Stimulated activated CD4-positive, alpha-beta T cell treated with anti-CD3 and anti-CD28 coated beads, TNF-alpha, amount 100 ng/mL, for 1 hour (primary cell): ENCODE measurements at places on chromosomes 2 and 18.

DNA sequence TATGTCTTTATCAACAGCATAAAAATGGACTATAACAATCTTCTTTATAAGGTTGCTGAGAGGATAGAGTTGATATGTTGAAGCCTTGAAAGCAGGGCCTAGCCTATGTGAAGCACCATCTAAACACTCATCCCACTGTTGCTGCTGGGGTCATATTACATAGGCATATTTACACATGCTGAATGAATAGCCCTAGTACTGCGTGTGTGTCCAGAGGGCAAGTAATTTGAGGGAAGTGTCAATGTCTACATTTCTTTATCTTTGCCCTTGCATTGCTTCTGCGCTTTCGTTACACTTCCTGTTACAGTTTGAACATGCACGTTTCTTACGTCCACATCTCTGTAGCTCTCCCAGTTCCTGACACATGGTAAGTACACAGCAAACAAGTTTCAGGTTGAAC is 280.3 kb upstream of the ATP5MC3 start:
- DNase-seq, result no peak

DNA sequence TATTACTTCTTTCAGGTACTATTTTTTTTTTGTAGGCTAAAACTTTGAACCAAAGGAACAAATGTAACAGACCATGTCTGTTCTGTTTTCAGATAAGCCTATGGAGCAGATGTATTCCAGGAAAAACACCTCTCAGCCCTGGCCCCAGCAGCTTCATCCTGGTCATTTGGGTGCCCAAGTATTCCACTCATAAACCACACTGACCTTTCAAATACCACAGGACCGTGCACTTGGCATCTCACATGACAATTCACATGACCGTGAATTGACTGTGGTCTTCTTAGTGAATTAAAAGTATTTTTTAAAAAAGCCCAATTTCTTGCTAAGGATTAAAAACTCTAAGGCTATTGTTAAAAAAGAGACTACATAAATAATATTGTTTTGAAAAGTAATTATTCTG is 50.2 kb downstream of the SMIM21 start:
- DNase-seq, result no peak

DNA sequence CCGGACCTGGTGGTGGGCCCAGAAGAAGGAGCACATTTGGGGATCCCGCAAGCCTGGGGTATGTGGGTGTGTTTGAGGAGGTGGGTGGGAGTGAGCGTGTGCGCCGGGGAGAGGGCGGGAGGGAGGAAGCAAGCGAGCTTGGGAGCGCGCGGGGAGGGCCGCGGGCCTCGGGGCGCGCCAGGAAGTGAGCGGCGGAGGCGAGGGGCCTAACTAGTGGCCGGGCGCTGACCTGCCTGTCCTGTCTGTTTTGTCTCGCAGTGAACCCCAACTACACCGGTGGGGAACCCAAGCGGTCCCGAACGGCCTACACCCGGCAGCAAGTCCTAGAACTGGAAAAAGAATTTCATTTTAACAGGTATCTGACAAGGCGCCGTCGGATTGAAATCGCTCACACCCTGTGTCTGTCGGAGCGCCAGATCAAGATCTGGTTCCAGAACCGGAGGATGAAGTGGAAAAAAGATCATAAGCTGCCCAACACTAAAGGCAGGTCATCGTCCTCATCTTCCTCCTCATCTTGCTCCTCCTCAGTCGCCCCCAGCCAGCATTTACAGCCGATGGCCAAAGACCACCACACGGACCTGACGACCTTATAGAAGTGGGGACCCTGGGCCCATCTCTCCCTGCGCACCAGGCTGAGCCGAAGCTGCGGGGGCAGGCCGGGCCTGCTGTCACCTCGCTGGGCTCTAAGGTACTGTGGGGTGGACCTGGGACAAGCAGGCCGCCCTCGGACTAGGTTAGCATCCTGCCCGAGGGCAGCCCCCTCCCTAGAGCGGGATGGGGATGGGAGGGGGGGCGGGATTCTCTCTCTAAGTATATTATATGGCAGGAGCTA is 1.2 kb downstream of the HOXD4 start:
- no peak for DNase-seq

GRCh38 chr2:69436596-69436937 is 668 bp downstream of the NFU1 start:
- no peak for DNase-seq

GRCh38 chr2:133486771-133487191 is 81.5 kb downstream of the NCKAP5 start:
- DNase-seq, result no peak

GRCh38 chr18:74186661-74187060 is 38.3 kb downstream of the TIMM21 start:
- DNase-seq, result no peak

GRCh38 chr18:49127471-49128190 is 176.9 kb upstream of the SMAD7 start:
- no peak for DNase-seq

- DNase-seq, result no peak
Observed at GRCh38 chr2:111025288-111025687, 95.4 kb upstream of the BCL2L11 start.

DNA sequence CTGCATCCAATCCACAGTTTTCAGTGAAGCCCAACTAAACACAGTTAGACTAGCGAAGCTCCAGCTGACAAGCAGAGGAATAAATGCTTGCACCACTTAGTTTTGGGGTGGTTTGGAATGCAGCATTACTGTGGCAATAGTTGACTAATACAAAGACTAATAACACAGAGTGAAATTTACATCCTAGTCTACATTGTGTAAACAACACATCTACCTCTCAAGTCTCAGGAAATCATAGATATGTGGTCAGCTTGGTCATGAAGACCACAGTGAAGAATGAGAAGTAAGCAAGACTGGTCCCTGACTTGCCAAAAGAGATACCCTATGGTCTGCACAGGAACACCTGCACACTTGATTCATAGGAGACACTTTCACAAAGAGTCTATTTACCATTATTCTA is 155.1 kb upstream of the TANK start:
- no peak for DNase-seq

DNA sequence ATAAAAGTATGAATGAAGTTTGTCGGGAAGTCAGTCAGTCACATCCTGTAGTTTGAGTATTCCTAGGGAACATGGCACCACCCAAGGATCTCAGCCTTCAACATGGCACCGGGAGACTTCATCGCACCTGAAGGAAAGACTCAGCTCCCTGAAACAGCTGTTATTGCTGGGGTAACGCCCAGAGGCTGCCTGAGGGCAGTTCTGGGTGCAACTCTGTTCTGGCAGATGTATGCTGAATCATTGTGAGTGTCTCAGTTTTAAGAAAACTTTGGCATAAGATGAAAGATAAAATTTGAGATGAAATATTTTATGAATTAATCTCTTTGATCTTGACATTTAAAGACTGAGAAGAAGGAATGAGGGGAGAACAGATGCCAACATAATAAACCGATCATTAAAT is 49.9 kb upstream of the SERPINB2 start:
- DNase-seq, result no peak

DNA sequence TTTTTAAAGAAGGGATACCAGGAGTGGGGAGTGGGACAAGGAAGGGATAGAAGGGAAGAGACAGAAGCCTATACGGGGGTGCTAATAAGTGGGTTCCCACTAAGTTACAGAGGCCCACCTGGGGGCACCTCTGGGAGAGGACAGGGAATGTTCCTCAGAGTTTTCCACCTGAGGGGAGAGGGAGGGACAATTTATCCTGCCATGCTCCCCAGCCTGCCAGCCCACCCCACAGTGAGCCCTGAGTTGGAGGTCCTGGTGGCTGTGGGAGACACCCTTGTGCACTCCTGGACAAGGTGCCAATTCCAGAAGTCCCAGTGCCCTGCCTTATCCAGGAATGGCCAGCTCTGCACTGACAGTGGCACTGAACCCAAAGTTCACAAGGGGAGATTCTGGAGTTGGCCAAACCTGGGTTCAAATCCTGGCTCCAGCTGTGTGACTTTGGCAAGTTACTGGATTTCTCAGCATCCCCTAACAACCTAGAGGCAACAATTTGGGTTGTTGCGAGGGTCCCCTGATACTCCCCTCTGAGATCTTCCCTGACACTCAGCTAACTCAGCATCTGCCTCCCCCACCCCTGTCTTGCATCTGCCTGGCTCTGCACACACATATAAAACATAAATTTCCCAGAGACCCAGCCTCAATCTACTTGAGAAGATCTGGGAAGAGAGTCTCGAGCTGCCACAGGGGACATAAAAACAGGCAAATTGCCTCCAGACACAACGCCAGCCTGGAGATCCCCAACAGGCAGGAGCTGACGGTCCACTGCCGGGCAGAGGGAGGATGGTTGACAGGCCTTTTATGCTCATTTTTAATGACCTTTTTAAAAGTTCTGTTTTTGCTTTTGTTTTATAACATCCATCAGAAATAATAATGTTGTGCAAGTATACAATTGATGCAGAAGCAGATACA is 98.7 kb upstream of the ST3GAL5 start:
- DNase-seq, result no peak

GRCh38 chr18:52222211-52222610 is 117.8 kb upstream of the DCC start:
- no peak for DNase-seq

DNA sequence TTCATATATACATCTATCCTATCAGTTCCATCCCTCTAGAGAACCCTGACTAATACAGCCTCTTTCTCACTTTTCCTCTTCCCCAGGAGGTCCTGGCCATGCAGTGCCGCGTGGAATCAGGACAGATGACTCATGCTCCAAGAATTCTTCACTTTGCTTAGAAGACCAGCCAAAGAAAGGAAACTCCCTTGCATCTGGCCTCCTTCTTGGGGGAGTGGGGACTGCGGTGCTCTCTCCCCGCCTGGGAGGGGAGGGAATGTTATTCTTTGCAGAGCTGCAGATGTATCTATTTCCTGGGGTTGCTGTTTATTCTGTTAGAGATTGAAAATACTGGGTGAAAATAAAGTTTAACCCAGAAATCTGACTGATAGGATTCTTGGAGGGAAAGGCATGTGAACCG is 111.5 kb upstream of the SH3BP4 start:
- no peak for DNase-seq
